ENCODE measurements at places on chromosomes 5 and 9.

DNA sequence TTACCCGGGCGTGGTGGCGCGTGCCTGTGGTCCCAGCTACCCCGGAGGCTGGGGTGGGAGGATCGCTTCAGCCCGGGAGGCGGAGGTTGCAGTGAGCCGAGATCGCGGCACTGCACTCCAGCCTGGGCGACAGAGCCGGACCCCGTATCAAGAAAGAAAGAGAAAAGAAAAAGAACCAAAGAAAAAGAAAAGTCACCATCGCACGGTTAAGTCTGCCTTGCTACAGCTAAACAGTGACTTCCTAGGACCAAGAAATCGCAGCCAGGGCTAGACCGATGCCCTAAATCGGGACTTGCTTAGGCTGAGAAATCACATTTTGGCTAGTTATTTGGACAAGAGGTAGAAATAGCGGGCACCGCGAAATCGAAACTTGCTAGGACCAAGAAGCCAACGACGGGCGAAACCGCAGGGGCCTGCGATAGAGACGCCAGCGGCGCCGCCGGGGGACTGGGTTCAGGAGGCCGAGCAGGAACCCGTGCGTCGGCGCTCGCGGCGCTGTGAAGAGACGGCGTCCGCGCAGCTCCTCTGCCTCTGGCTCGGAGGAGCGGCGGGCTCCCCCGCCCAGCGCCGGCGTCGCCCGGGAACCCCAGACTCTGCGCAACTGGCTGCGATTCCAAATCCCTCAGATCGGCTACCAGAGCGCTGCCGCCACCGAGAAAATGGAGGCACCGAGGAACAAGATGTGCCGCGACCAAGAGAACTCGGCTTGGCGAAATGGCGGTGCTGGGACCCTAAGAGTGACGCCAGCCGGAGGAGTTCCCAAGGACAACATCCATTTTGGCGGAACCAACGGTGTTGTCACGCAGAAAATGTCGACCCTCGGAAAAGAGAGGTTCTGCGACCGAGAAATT lies 26.1 kb upstream of the ANXA2R start:
- peak; percentile 30 for DNase-seq

DNA sequence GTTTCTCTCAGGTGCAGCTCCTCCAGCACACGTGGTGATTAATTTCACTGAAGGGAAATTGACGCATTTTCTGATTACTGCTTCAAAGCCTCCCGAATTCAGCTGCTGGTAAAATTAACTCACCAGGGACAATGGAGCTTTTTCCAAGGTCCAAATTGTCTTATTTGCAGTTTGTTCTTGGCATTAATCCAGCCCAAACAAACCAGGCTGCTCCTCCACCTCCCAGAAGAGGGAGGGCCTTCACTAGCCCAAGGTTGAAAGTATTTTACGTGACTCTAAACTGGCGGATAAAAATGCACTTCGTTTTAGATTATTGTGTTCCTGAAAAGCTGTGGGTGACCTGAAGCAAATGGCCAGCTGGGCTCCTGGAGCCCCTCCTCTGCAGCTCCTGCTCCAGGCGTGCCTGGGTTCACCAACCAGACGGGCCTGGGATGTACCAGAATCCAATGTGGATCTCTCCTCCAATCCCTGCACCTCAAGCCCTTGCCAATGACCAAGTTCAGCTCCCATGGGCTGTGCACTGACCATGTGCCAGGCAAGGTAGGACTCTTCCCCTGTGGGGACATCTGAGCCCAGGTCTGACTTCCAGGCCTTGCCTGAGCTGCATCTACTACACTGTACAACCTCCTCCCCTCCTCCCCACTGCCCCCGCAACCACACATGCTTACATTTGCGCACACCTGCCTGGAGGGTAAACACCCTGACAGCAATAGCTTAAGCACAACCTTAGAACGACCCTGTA lies 193.4 kb downstream of the CDK5RAP2 start:
- DNase-seq: no peak

GRCh38 chr5:158669275-158669674 lies 430.4 kb downstream of the EBF1 start:
- DNase-seq: no peak

GRCh38 chr5:159814805-159815585 lies 101.3 kb upstream of the ADRA1B start:
- no peak for DNase-seq

DNA sequence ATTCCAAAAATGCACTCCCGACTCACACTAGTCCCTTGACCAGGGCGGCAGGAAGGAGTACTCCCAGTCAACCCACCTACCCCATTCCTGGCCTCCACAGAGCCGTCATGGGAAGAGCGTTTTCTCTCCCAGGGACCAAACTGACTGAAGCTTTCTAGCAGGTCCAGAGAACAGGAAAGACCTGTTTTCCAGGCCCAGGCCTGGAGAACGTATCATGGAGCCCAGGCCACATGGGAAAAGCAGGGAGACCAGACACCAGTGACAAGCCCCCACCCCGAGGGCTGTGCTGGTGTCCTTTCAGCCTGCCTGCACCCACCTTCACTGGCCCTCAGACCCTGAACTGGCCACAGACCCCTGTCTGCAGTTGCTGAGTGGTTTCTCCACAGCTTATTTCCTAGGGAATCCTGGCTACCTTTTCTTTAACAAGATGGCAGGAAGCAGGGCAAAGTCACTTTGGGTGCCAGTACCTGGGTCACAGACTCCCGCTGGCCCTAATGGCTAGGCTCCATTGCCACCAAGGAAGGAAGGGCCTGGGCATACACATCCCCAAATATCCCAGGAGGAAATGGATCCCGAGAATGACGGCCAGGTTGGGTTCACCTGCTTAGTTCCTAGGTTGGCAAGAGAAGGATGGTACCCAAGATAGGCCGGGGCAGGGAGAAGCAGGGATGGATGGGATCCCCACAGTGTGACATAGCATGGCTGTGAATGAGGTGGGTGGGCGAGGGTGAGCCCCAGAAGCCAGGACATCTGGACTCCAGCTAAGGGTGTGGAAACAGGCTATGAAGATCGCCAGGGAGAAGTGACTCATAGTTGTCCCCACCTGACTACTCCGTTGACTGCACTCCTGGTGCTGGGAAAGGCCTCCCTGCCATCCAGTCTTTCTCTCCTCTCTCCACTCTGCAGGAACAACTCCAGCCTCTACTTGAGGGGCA lies 12.2 kb downstream of the CCNI2 start:
- DNase-seq: no peak

DNA sequence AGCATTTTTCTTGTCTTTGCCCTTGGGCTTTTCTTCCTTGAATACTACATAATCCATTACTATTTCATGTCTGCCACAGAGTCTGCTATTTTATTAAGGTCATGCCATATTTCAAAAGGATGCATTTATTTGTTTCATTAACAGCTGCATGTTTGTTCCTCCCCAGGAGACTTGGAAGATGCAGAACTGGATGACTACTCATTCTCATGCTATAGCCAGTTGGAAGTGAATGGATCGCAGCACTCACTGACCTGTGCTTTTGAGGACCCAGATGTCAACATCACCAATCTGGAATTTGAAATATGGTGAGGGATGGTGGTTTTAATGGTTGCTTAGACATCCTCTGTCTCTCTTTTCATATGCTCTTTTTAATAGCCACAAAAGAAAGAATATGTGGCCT lies 4.0 kb downstream of the IL7R start:
- DNase-seq: no peak

DNA sequence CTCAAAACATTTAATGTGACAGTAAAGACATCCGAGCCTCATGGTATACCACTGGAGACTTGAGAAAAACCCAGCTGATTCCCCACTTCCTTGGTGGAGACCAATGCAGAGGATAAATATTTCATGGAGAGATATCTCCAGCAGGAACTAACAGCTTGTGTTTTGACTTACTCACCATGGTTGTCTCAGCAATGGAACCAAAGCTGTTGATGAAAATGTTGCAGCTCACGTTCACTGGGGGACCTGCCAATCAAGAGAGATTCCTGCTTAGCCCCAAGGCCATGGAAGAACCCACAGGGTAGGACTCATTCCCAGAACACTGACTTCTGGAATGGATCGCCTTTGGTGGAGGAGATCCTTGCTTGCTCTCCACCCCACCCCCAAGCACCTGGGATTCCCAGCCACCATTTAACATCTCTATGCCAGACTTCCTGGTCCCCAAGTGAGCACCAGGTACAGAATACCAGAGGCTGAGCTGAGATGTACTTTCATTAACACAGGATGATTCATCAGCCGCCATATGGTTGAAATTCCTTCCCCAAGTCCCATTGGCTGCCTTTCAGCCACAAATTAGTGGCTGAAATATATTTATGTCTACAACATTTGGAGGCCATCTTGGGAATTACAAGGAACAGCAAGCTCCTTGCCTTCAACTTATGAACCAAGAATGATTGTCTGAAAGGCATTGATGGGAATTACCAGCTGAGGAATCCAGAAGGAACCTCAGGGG lies 37.9 kb downstream of the GLRA1 start:
- DNase-seq: no peak

- DNase-seq: no peak
These were observed 18.4 kb downstream of the F2RL2 start for GRCh38 chr5:76604838-76605237.

DNA sequence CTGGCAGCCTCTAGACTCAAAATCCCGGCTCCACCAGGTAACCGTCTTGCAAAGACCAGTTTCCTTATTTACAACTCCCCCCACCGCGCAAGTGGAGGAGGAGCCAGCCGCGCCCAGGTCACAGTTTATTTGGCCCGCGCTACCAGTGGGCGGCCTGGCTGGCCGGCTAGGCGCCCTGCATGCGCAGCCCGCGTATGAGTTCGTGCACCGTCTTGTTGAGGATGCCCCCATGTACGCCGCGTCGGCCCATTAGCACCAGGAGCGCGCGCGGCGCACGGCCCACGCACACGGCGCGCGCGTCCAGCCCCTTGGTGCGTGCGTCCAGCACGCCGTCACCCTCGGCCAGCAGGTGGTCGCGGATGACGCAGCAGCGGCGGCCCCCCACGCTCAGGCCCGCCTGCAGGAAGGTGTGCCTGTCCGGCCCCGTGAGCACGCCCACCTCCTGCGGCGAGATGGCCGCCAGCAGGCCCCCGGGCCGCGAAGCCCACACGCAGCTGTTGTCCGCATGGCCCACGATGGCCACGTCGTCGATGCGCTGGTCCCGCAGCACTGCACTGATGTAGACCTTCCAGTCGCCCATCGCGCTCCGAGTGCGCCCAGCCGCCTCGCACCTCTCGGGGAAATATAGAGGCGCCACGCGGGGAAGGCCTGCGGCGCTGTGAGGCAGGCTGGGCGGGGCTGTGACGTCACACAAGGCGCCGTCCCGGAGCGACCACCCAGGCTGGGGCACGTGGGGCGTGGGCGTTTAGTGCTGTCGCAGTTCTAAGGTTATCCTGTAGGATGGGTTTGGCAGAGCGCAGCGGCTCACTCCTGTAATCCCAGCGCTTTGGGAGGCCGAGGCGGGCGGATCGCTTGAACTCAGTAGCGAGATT lies at the start of gene PFN3:
TSS of gene PFN3 (minus strand) at position 665 of the 872 bp plus-strand sequence. CDS start at position 580, 85 bp downstream.
- DNase-seq: no peak

- no peak for DNase-seq
These were observed 19.3 kb downstream of the NREP start for GRCh38 chr5:111737716-111738115.

- no peak for DNase-seq
These were observed 5.2 kb downstream of the SHROOM1 start for GRCh38 chr5:132825033-132825833.

DNA sequence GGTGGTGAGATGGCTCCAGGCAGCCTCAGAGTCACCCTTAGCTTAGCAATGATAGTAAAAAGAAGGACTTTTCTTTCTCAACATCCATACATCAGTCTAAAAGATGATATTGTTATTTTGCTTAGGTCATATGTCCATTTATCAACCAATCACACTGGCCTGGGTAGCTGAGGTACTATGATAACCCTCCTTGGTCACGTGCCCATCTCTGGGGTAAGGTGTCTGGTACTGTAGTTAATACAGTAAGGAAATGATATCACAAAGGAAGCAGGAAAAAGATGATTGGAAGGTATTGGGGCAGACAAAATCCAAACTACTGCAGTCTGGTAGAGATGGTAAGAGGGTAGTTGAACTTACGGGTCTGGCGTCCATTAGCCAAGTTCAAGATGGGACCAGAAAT lies 5.1 kb upstream of the SMAD5 start:
- DNase-seq: no peak

- no peak for DNase-seq
These were observed 16.9 kb upstream of the ANKRD55 start for GRCh38 chr5:56250011-56250410.

- no peak for DNase-seq
These were observed 8.5 kb downstream of the FBP1 start for GRCh38 chr9:94630833-94631232.

Measured in stimulated activated CD8-positive, alpha-beta memory T cell treated with anti-CD3 and anti-CD28 coated beads, Interleukin-7, amount 100 ng/mL, for 24 hours (primary cell).